Stimulated activated CD8-positive, alpha-beta memory T cell treated with anti-CD3 and anti-CD28 coated beads, Interleukin-4, amount 100 ng/mL, for 4 hours (primary cell): ENCODE measurements at places on chromosomes 3 and 15.

DNA sequence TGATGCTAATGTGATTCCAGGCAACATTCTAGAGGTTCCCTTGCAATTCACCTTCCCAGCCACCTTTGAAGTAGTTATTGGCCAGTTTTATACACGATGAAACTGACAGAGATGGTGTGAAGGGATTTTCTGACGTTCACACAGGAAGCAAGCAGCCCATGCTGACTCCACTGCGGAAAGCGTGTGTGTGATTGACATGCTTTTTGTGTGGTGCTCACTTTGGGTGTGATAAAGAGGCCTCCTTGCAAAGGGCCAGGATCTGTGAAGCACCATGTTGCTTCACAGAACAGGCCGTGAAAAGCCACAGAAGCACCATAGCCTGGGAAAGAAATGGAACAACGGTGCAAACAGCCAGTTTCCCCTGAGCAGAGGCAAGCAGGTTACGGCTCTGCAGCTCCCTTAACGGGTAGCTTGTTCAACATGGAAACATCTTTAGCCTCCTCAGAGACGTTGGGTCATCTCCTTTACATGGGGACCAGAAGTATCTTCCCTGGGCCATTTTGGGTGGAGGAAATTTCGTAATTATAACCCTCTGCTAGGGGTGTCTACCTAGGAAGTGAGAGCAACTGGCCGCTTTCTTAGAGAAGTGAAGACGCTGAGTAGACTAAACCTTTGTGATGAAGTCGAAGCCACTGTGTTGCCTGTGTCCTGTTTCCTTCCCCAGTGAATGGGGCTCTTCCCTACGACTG is 108.5 kb downstream of the APBA2 start:
- no peak for DNase-seq

GRCh38 chr3:38099518-38099917 is 37.4 kb downstream of the ACAA1 start:
- no peak for DNase-seq

DNA sequence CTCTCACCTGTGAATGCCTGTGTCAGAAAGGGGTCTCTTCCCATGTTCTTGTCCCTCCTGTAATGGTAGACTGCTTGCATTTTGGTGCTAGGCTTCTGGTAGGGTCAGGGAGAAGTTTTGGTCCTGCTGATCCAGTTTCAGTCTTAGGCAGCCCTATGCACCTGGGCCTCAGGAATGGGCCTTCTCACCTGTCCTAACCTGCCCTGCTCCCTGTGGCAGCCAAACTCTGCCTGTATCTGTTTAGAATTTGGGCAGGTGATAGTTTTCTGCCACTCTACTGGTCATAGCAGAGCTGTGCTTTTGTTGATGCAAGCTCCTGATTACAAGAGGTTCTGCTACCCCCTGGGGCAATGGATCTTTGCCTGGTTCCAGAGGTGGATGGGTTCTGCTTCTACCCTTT is 118.7 kb downstream of the PLCL2 start:
- DNase-seq: no peak

- no peak for DNase-seq
These were observed 69.4 kb upstream of the PLXNA1 start for GRCh38 chr3:126913524-126913923.

DNA sequence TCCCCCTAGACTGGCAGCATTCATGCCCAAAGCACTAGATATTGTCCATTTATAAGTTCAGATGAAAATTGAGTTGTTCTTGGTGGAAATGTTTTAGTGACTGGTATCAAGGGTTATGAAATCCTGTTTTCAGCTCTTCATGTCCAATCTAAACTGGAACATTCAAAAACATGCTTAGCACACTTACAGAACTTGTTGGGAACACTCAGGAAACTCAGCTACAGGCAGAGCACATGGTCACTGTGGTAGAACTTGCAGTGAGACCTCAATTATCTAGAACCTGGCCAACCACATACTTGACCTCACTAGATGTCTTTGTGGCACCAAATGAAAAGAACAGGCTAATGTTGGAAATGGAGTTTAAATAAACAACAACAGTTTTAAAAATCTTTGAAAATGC is 88.8 kb downstream of the SMAD3 start:
- DNase-seq: no peak

DNA sequence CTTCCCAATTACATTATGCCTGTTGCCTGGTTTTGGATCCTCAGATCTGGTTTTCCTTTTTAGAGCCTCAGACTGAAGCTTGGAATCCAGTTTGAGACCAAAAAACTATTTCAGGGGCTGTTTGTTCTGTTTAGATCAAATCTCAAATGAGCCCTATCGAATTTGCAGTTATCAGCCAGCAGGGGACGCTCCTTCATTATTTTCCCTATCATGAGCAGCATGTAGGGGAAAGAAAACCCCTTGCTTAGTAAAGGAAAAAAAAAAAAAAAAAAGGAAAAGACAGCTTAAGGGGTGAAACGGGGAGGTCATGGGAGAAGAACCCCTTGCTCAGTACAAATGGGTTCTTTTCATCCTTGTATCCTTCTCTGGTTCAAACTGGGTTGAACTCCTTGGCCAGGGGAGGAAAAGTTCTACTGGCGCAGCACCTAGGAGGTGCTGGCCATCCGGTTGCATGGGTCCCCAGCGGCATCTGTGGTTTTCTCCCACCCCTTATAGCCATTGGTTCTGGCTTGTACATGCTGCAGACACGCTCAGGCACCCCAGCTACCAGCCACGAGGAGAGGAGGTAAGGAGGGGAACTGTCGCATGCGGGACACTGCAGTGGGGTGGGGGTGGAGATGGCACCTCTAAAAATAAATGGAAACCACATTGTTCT is 1375.1 kb upstream of the ALCAM start:
- DNase-seq: no peak

GRCh38 chr3:124514683-124515082 is 215.6 kb upstream of the UMPS start:
- DNase-seq: no peak

DNA sequence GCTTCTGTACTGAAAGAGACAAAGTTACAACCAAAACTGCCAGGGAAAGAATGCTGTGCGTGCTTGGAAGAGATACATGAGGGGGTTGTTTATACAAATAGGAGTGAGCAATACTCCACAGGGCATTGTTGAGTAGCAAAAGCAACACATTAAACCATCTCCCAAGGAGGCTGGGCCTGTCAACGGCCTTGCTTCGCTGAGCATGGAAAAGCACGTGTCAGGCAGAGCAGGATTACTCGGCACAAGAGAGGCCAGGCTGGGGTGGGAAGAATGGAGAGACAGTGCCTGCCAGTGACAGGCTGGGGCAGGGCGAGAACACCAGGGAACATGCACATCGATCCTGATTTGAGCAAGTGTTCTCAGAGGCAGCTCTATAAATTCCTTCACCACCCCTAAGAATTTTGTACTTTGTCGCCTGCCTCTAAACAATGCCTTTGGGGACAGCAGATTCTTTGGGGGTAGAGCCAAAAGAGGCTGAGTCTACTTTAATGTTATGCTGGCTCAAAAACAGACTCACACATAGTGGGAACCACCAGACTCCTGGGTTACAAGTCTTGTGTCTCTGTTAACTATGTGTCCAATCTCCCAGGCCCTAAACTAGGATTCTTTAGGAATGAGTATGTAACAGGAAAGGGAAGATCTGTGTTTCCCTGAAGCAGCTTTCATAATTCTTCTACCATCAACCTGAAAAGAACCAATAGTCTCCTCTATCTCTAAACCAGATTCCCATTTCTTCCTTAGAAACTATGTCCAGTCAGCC is 67.2 kb downstream of the LIPC start:
- DNase-seq: no peak

DNA sequence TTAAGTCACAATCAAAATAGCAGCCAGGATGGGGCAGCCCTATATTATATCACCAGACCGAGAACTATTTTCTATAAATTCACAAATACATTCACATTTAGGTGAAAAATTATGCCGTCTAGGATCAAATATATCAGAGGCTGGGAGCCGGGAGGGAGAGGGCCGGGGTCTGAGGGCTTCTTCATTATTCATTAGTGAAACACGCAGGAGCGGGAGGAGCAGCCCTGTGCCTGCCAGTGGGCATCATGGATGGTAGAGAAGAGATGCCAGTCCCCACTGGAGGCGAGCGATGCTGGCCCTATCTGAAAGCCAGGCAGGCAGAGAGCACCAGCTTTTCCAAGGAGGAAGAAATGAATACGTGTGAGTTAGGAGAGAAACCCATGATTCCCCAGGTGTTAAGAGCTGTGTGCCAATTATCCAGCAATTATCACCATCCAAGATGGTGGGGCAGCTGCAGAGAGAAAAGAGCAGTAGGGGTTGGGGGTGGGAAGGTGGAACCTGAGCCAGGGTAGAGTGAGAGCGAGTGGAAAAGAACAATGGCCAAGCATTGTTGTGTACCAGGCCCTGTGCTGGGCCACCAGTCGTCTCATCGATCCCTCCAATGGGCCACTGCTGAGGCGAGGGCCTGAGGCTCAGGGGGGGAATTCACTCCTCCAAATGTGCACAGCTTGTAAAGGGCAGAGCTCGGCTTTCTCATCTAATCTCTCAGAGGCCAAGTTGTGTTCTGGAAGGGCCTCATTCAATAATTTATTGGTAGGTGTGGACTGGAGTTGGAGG is 261.3 kb upstream of the TLE3 start:
- DNase-seq: no peak

DNA sequence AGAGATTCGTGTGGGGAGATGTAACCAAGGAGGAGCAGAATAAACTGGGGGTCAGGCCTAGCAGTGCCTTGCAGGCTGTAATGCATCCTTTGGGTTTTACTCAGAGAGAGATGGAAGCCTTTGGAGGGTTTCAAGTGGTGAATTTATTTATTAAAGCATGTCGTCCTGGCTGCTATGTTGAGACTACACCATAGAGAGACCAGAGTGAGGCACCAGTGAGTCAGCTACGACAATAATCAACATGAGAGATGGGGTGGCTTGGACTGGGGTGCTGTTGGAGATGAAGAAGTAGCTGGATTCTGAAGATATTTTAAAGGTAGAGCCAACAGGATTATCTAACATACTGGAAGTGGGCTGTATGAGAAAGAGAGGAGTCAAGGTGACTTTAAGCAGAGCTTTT is 335.3 kb upstream of the ARHGEF26 start:
- DNase-seq: no peak

DNA sequence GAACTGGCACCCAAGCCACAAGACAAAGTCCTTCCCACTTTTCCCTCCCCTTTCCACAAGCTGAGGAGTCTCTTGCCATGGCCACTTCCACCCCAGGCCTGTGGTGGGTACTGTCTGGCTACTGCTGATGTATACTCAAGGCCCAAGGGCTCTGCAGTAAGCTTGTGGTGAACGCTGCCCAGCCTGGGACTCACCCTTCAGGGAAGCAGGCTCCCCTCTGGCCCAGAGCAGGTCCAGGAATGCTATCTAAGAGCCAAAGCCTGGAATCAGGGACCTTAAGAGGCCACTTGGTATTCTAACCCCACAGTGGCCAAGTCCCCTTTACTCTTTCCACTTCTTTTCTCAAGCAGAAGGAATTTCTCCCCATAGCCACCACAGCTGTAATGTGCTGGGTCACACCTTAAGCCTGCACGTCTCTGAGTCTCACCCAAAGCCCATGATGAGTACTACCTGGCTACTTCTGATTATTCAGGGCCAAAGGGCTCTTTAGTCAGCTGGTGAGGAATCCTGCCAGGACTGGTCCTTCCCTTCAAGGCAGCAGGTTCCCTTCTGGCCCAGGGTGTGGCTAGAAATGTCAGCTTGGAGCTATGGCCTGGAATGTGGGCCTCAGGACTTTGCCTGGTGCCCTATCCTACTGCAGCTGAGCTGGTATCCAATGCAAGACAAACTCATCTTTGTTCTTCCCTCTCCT is 4.0 kb downstream of the PATL2 start:
- no peak for DNase-seq

DNA sequence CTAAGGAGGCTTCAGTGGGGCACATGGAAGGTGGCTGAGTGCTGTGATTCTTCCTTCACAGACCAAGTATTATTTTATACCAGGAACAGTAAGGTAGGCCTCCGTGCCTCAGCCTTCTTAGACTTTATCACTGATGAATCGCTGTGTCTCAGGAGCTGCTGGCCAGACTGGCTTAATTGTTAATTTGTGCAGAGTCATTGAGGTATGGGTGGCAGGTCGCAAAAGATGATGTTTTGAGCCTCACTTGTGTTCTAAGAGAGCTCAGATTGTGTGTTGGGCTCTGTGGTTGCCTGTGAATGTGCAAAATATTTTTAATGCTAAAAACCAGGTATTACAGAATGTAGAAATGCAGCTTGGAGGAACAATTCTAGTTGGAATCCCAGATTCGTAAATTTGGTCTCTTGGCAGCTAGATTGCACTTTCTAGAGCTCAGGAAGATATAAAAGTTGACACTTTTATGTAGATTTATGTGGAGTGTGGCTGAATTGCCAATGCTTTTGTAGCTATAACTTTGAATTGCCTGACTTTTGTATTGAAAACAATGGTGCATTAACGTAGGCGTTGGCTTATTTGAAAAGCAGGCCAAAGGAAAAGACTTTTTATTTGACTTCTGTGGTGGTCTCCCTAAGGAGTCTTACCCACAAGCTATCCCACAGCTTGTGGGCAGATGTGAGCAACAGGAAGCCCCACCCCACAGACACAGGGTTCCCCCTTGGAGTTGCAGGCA is 53.4 kb downstream of the LARS2 start:
- DNase-seq: no peak

DNA sequence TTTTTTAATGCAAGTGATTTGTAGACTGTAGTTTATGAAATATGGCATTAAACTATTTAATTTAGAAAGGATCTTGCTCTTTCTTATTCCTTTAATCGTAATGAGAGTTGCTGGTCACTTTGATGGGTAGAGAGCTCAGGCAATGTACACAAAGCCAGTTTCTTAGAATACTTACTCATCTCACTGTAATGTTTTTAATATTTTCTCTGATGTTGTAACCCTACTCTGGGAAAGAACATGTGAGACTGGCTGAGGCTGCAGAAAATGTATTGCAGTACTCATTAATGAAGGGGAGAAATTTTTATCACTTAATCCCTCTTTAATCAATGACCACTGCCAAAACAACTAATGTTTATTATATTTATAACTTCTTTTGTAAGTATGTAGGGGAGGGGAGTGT is 479.4 kb upstream of the KCNMB2 start:
- DNase-seq: no peak

- no peak for DNase-seq
These were observed 80.3 kb downstream of the PEX5L start for GRCh38 chr3:179956416-179956830.

DNA sequence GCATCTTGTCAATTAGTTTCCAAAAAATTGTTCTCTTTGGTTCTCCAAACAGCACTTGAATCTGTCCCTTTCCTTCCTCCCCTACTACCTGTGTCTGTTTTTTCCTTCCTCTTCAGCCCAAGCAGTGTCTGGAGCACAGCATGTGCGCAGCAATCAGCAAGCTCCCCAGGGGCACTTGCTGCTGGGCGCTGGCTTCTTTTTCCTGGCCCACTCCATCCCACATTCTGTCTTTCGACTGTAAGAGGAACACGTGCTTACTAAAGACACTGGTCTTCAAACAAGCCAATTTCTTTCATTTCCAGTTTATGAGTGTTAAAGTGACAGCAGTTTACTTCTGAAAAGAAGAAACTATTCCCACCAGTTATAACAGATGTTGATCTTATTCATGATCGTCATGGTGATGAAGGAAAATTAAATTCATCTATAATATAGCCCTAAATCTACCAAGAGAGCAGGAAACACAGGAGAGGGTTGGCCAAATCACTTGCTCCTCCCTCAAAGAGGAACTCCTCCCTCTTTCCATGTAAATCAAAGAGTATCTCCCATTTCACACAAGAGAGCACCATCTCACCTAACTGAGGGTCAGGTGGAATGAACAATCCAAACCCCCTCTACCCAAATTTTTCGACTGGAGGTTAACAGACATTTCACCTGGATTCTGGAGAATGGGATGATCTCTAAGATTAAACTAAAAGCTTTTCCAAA is 115.4 kb downstream of the IGF2BP2 start:
- no peak for DNase-seq
